T-helper 2 cell treated with Interferon-gamma antibody and Interleukin-4, amounts not matched to agents 5 μg/mL and 100 μg/mL, for 36 hours (primary cell): ENCODE measurements at places on chromosomes 6 and 20.

DNA sequence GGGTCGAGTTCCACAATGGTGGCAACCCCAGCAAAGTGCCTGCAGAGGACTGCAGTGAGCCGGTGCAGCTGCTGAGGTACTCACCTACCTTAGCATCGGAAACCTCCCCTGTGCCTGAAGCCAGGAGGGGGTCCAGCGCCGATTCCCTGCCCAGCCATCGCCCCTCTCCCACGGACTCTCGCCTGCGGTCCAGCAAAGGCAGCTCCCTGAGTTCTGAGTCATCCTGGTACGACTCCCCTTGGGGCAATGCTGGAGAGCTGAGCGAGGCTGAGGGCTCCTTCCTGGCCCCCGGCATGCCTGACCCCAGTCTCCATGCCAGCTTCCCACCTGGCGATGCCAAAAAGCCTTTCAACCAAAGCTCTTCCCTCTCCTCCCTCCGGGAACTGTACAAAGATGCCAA lies 134.1 kb upstream of the CLDN20 start:
- no peak for DNase-seq

DNA sequence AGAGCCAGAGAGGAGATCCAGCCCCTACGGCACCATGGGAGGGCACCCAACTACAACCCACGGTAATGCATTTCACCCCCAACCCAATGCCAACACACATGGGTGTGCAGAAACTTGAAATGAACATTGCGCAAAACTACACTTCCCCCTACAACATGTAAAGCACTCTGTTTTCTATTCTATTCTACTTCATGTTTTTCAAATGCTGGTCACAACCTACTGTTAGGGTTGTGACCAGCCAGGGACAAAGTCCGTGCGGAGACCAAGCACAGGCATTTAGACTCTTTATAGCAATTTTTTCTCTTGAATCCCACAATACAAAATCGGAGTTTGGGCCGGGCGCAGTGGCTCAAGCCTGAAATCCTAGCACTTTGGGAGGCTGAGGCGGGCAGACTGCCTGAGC lies 90.6 kb downstream of the MRPL14 start:
- no peak for DNase-seq

DNA sequence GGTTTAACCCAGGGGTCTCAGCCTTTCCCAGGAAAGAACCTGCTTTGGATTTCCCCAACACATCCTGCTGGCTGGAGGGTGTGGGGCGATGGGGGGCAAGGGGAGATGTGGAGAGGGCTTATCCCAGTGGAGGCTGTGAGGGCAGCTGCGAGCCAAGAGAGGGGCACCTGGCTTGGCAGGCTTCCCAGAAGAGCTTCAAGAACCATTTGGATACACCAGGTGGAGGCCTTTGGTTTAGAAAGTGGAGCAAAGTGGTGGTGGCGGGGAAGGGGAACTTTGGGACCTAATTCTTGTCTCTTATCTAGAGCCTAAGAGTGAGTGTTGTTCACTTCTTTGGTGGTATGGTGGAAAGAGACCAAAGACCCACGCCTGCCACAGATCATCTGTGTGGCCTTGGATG lies 12.4 kb downstream of the CD40 start:
- DNase-seq, result no peak

- no peak for DNase-seq
Measured at GRCh38 chr20:46995561-46996142, 101.0 kb downstream of the EYA2 start.

GRCh38 chr20:49185071-49185761 lies 2.9 kb downstream of the STAU1 start:
- no peak for DNase-seq

DNA sequence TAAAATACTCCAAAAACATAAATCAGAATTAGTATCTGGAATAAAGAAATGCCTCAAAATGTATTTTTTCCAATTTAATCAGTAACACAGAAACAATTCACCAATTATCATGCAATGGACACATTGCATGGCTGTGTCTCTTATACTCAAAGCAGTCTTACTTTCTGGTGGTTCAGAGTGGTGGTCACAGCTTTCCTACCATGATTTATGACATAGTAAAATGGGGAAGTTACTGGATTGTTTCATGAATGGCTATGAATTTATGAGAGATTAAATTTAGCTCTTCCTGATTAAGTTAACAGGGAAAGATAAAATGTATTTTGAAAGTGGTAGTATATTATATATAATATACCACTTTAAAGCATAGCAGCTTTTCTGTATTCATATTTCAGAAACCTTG lies 331.5 kb upstream of the MAP3K7 start:
- DNase-seq, result no peak

- no peak for DNase-seq
Measured at GRCh38 chr6:2403546-2403945, 158.1 kb upstream of the GMDS start.

- no peak for DNase-seq
Measured at GRCh38 chr6:129130959-129131681, 248.2 kb downstream of the LAMA2 start.

DNA sequence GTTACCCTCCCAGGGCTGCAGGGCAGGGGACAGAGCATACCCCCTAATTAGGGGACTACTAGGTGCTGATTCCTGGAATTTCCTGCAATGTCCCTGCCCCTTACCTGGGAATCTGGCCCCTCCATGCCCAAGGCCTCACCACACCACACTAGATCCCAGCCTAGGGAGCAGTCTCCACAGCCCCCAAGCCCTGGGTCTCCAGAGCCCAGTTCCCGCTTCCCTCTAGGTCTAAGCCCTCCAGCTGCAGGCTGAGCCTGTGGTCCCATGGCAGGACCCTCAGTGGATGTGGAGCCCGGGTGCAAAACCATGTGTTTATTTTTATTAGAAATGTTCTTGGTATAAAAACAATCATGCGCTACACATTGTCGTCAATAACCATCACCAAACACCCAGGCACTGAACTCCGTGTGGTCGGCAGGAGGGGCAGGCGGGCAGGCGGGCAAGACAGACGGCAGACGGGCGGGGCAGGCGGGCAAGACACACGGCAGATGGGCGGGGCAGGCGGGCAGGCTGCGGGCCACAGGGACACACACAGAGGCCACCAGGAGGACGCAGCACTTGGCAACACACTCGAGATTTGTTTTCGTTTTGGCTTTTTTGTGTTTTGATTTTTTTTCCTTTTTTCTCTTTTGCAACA lies 124.2 kb downstream of the GRM4 start:
- DNase-seq, result no peak

- DNase-seq, result no peak
Measured at GRCh38 chr20:50286174-50286511, 95.5 kb downstream of the CEBPB start.

- no peak for DNase-seq
Measured at GRCh38 chr20:38307371-38308046, 3.6 kb downstream of the BPI start.

DNA sequence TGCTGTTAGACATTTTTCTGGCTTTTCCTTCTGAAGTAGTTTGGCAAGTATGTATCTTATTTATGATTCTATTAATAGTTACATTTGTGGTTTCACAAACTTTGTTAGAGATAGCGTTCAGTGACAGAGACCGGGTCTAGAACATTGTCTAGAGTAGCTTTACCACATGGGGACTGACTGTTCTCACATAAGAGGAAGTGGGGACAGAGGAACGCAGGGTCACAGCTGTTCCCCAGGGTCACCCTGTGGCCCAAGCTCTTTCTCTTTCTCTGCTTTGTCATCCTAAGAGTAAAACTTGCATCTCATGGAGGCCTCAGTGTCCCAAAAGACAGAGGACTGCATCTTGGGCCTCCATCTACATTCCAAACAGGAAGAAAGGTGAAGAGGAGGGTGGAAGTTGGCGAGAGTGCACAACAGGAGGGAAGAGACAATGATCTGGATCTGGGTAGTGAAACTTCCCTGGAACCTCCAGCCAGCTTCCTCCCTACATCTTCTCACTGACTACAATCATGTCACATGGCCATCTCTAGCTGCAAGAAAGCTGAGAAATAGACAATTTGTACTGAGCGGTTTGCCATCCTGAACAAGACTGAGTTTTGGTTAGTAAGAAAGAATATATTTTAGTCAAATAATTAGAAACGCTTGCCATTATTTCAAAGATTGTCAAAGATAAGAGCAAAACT lies 645.8 kb upstream of the ARID1B start:
- DNase-seq, result no peak

GRCh38 chr6:53579338-53579737 lies 34.4 kb upstream of the GCLC start:
- no peak for DNase-seq

DNA sequence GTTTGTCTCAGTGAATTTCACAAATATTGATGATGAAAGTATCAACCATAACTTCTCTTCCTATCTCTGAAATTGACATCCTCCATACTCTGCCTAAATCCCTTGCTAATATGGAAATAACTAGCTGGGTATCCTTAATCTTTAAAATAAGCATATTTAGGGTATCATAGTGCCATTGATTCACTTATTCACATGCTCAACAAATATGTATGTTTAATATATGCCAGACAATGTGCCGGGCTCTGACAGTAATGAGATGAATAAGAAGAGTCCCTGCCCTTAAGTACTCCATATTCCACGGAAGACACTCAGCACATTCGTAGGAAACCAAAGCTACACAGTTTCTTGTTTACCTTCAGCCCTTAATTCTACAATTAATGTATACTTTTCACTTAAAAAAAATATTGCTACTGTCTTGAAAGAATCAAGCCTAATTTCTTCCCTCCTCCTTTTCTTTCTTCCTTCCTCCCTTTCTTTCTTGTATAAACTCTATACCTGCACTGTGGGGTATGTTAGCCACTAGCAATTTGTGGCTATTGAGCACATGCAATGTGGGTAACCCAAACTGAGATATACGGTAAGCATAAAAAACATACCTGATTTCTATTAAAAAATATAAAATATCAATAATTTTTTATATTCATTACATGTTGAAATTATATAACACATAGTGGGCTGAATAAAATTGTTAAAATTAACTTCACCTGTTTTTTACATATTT lies 42.8 kb upstream of the STXBP5 start:
- DNase-seq, result no peak

GRCh38 chr6:23282252-23283021 lies 713.1 kb downstream of the HDGFL1 start:
- DNase-seq, result no peak

- no peak for DNase-seq
Measured at GRCh38 chr20:59993736-59994430, 35.7 kb downstream of the CDH26 start.

GRCh38 chr20:58092353-58092752 lies 136.1 kb downstream of the ANKRD60 start:
- DNase-seq, result no peak

DNA sequence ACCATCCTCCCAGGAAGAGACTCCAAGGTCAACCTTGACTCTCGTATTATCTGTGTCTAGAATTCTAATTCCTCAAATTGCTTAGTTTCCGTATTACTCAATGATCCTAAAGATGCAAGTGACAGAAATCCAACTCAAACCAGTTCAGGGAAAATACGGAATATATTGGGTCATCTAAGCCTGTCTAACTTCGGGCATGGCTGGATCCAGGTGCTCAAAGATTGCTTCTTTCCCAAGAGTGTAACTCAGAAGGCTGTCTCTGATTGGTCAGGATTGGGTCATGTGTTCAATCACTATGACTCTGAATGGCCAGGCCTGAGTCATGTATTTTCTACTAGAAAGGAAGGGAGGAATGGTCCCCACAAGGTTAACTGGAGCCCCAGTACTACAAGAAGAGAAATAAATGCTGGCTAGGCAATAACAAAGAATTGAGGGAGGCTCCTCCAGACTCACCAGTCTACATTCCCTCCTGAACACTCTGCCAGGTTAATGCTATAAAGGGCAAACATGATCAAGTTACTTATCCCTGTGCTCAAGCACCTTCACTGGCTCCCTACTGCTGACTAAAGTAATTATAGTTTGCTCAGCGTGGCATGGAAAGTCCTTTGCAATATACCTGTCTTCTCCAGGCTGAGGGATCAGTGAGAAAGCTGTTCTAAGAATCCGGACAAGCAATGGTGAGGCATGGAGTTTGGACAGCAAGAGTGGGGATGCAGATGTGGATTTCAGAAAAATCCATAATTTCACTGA lies 15.4 kb upstream of the PREX1 start:
- no peak for DNase-seq

- no peak for DNase-seq
Measured at GRCh38 chr6:125944434-125944816, 12.1 kb upstream of the HINT3 start.

DNA sequence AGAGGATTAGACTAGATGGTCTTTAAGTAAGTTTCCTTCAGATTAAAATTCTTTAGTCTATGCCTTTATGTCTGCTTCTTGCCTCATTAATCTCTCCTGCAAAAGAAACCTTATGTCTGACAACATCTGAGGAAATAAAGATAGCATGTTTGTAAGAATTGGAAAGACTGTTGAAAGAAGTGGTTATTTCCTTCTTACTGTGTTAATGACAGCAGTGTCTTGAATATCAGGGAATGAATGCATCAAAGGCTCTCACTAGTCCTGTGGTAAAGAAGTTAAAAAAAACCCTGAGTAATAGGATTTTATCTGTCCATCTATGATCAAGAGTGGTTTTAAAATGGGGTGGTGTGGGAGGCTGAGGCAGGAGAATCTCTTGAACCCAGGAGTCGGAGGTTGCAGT lies 302.0 kb downstream of the PRL start:
- no peak for DNase-seq

- DNase-seq, result no peak
Measured at GRCh38 chr6:10315658-10316372, 99.1 kb downstream of the TFAP2A start.

GRCh38 chr6:116253188-116253504 lies 729 bp downstream of the TSPYL4 start:
- DNase-seq, result no peak

GRCh38 chr6:48183811-48184605 lies 73.0 kb upstream of the PTCHD4 start:
- DNase-seq, result no peak

DNA sequence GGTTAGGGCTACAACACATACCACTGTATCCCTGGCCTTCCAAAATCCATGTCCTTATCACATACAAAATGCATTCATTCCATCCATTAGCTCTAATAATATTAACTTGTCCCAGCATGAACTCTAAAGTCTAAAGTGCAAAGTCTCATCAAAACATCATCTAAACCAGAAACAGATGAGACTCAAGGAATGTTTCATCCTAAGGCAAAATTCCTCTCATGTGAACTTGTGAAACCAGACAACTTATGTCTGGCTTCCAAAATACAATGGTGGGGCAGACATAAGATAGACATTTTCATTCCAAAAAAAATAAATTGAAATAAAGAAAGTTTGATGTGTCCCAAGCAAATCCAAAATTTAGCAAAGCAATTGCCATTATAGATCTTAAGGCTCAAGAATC lies 257.4 kb downstream of the HTR1B start:
- DNase-seq, result no peak

GRCh38 chr6:30194797-30195690 lies 18.2 kb downstream of the TRIM26 start:
- DNase-seq, result no peak
